Colonic mucosa (tissue), 4 donors: ENCODE measurements at places on chromosomes 13 and 19.

DNA sequence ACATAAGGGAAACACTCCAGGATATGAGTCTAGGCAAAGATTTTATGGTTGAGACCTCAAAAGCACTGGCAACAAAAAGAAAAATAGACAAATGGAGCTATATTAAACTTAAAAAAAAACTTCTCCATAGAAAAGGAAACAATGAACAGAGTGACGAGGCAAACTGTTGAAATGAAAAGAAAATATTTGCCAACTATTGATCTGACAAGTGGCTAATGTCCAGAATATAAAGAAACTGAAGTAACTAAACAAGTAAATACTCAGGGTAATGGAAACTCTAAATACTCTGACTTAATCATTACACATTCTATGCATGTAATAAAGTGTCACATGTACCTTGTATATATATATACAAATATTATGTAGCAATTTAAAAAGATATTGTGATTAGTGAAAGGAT lies 562.5 kb downstream of the GPC5 start:
- H3K27me3 ChIP-seq = no peaks in the 10 kb centered on the region
- no peaks in the 10 kb centered on the region for H3K4me1 ChIP-seq
- no peak for DNase-seq
- no peak overlapping the region for H3K4me3 ChIP-seq
- no peaks in the 10 kb centered on the region for H3K36me3 ChIP-seq

- no peaks in the 10 kb centered on the region for H3K36me3 ChIP-seq
- no peaks in the 10 kb centered on the region for H3K27me3 ChIP-seq
- H3K4me3 ChIP-seq = no peak overlapping the region
- H3K27ac ChIP-seq = peak overlapping the region; percentile 40
- DNase-seq = peak; percentile 60
These were observed 122.0 kb downstream of the ENOX1 start for GRCh38 chr13:43664700-43665191.

GRCh38 chr19:11281356-11282049 lies 14.5 kb upstream of the TSPAN16 start:
- no peaks in the 10 kb centered on the region for H3K4me1 ChIP-seq
- H3K4me3 ChIP-seq = no peak overlapping the region
- no peak for DNase-seq
- H3K27me3 ChIP-seq = no peaks in the 10 kb centered on the region
- no peaks in the 10 kb centered on the region for H3K36me3 ChIP-seq

DNA sequence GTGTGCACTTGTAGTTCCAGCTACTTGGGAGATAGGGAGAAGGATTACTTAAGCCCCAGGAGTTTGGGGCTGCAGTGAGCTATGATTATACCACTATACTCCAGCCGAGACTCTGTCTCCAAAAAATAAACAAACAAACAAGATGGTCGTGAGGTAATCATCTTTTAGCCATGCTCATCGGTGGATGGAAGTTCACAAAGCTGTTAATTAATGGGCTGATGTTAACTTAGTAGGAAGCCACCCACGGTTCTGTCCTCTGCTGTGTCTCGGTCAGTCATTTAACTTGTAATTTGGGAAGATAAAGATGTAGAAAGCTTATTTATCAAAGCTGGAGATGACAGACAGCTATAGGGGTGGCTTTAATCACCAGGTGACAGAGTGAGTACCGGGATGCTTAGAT lies 64.9 kb downstream of the ARHGEF18 start:
- H3K36me3 ChIP-seq = no peaks in the 10 kb centered on the region
- H3K4me3 ChIP-seq = no peak overlapping the region
- no peaks in the 10 kb centered on the region for H3K4me1 ChIP-seq
- no peaks in the 10 kb centered on the region for H3K27me3 ChIP-seq
- no peak overlapping the region for H3K27ac ChIP-seq

DNA sequence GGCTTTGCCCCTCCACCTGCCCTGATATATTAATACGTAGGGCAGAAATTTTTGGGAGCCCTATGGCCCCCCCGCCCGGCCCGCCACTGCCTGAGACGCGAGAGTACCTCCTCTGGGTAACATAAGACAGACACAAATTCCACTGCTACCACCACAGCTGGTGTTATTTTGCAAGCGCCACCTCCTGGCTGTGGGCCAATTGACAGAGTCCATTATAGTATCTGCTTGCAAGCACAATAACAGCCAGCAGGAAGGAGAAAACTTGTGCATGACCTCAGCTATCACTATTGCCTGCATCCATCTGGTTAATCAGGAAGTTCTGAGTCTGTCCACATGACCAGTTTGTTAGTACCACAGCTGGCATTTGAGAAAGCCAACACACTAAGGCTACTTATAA lies 25.3 kb upstream of the OR10H2 start:
- H3K27me3 ChIP-seq = no peaks in the 10 kb centered on the region
- H3K4me1 ChIP-seq = peaks cover 7% of the 10 kb centered on the region
- DNase-seq = peak; percentile 94
- H3K4me3 ChIP-seq = no peak overlapping the region
- H3K36me3 ChIP-seq = no peaks in the 10 kb centered on the region

- no peak overlapping the region for H3K27ac ChIP-seq
- H3K27me3 ChIP-seq = no peaks in the 10 kb centered on the region
- H3K36me3 ChIP-seq = no peaks in the 10 kb centered on the region
- no peak overlapping the region for H3K4me3 ChIP-seq
- no peak for DNase-seq
These were observed 191.8 kb downstream of the PCCA start for GRCh38 chr13:100280681-100281080.

- H3K27ac ChIP-seq = no peak overlapping the region
- no peaks in the 10 kb centered on the region for H3K4me1 ChIP-seq
- peaks cover 6% of the 10 kb centered on the region for H3K27me3 ChIP-seq
- no peak overlapping the region for H3K4me3 ChIP-seq
- no peaks in the 10 kb centered on the region for H3K36me3 ChIP-seq
These were observed 16.1 kb upstream of the USP29 start for GRCh38 chr19:57103573-57104277.

DNA sequence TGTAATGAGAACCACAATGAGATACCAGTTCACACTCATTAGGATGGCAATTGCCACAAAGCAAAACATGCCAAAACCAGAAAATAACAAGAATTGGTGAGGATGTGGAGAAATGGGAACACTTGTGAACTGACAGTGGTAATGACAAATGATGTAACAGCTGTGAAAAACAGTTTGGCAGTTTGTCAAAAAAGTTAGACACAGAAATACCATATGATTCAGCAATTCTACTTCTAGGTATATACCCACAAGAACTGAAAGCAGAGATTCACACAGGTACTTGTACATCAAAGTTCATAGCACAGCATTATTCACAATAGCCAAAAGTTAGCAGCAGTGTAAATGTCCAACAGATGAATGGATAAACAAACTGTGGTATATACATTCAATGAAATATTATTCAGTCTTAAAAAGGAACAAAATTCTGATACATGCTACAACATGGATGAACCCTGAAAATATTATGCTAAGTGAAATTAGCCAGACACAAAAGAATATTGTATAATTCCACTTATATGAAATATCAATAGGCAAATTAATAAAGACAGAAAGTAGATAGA lies 96.5 kb downstream of the UGGT2 start:
- no peak overlapping the region for H3K4me3 ChIP-seq
- H3K27me3 ChIP-seq = no peaks in the 10 kb centered on the region
- H3K36me3 ChIP-seq = no peaks in the 10 kb centered on the region
- DNase-seq = no peak
- H3K27ac ChIP-seq = no peak overlapping the region

GRCh38 chr13:51814825-51815650 lies 11.1 kb upstream of the DHRS12 start:
- no peak overlapping the region for H3K27ac ChIP-seq
- no peaks in the 10 kb centered on the region for H3K4me1 ChIP-seq

- no peak overlapping the region for H3K4me3 ChIP-seq
- DNase-seq = no peak
- H3K27ac ChIP-seq = no peak overlapping the region
- no peaks in the 10 kb centered on the region for H3K27me3 ChIP-seq
- no peaks in the 10 kb centered on the region for H3K36me3 ChIP-seq
- H3K4me1 ChIP-seq = no peaks in the 10 kb centered on the region
These were observed 84.2 kb upstream of the RNF113B start for GRCh38 chr13:98261165-98261702.

GRCh38 chr19:10259162-10259905 lies 7.3 kb downstream of the MRPL4 start:
- peak; percentile 87 for DNase-seq
- H3K4me1 ChIP-seq = peaks cover 8% of the 10 kb centered on the region
- no peaks in the 10 kb centered on the region for H3K27me3 ChIP-seq
- H3K4me3 ChIP-seq = no peak overlapping the region
- H3K36me3 ChIP-seq = no peaks in the 10 kb centered on the region

- no peaks in the 10 kb centered on the region for H3K36me3 ChIP-seq
- peak overlapping the region; percentile 9 for H3K27ac ChIP-seq
- H3K4me1 ChIP-seq = peaks cover 4% of the 10 kb centered on the region
- H3K4me3 ChIP-seq = no peak overlapping the region
- H3K27me3 ChIP-seq = no peaks in the 10 kb centered on the region
These were observed 60.3 kb upstream of the CLDN10 start for GRCh38 chr13:95492044-95492801.

GRCh38 chr19:17943274-17944221 lies 10.7 kb downstream of the CCDC124 start:
- no peak overlapping the region for H3K4me3 ChIP-seq
- peaks cover under 1% of the 10 kb centered on the region for H3K27me3 ChIP-seq
- no peak overlapping the region for H3K27ac ChIP-seq
- H3K36me3 ChIP-seq = no peaks in the 10 kb centered on the region

GRCh38 chr13:112240076-112240475 lies 136.1 kb upstream of the SPACA7 start:
- no peaks in the 10 kb centered on the region for H3K36me3 ChIP-seq
- no peaks in the 10 kb centered on the region for H3K4me1 ChIP-seq
- no peak overlapping the region for H3K4me3 ChIP-seq
- no peaks in the 10 kb centered on the region for H3K27me3 ChIP-seq
- no peak overlapping the region for H3K27ac ChIP-seq
- DNase-seq = no peak

DNA sequence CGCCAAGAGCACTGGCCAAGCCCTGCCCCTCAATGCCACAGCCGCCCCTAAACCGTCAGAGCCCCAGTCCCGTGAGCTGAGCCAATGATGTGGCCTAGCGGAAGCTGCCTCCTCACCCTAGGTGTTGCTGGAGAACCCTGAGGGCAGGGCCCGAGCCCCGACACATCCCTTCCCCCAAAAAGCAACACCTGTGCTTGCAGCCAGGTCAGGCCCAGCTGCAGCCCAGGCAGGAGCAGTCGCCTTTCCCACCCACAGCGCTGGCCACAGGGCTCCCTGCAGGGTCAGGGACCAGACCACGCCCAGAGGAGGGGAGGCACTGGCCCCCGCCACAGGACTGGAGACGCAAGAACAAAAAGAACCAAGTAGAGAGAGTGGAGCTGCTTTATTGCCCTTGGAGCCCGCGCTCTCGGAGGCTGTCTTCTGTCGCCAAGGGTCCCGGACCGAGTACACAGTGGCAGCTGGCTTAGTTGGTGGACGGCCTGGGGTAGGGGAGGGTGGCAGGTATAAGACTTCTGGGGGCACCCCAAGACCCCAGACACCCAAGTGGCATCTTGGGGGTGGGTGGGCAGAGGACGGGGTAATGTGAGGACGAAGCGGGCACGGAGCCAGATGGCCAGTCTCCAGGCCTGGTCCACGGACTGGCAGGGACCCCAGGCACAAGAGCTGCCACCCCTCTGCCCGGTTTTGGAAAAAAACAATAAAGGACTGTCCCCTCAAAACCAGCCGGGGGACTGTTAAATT lies 3.3 kb downstream of the P2RY11 start:
- H3K36me3 ChIP-seq = peaks cover 22% of the 10 kb centered on the region
- H3K27me3 ChIP-seq = no peaks in the 10 kb centered on the region
- H3K4me3 ChIP-seq = no peak overlapping the region
- no peak for DNase-seq
- H3K4me1 ChIP-seq = no peaks in the 10 kb centered on the region

- H3K27me3 ChIP-seq = peaks cover 5% of the 10 kb centered on the region
- H3K4me1 ChIP-seq = no peaks in the 10 kb centered on the region
- no peaks in the 10 kb centered on the region for H3K36me3 ChIP-seq
- no peak overlapping the region for H3K4me3 ChIP-seq
- no peak for DNase-seq
- no peak overlapping the region for H3K27ac ChIP-seq
These were observed 405.1 kb downstream of the FOXO1 start for GRCh38 chr13:40261336-40261735.

DNA sequence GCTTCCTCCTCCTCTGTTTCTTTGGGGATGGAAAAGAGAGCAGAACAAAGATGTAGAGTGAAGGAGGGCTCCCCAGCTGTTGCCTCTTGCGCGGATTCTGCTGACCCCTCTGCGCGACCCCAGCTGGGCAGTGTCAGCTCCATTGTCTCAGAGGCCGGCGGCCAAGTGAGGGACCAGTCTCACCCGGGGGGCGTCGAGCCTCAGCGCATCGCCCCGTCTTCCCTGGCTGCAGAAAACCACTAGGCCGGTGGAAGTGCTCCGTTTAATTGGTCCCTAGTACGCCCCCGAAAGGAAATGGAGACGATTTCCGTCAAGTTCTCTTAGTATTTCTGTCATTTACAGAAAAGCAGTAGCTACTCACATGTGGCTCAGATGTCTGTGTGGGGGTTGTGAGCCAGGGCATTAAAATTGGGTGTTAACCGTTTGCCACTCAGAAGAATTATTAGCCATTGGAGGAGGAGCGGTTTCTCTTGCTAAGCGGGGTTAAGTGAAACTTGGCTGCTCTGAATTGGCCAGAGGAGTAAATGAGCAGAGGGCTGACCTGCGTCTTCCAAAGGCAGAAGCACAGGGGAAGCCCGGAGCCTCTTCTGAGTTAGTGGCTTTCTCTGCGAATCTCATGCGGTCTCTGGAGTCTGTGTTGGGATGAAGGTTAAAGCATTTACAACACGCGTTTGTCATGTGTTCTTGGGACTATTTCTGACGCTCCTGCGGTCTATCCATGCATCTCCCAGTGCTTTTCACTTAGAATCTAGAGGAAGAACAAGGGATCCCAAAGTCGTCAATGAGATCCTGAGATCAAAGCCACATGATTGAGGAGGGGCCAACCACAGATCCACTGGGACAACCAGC lies 132.8 kb upstream of the MYO16 start:
- no peaks in the 10 kb centered on the region for H3K4me1 ChIP-seq
- no peak overlapping the region for H3K4me3 ChIP-seq
- no peak overlapping the region for H3K27ac ChIP-seq
- no peaks in the 10 kb centered on the region for H3K36me3 ChIP-seq
- no peak for DNase-seq

- no peaks in the 10 kb centered on the region for H3K36me3 ChIP-seq
- H3K27ac ChIP-seq = no peak within 1 kb of the TSS
- no peaks in the 10 kb centered on the region for H3K27me3 ChIP-seq
- no peak within 1 kb of the TSS for H3K4me3 ChIP-seq
- H3K4me1 ChIP-seq = no peaks in the 10 kb centered on the region
These were observed at the start of gene LGALS13 for GRCh38 chr19:39602224-39602623. LGALS13 (plus strand) TSS chr19:39602524; CDS start chr19:39602569, 45 bp downstream.
